Left kidney (tissue), 8 donors: ENCODE measurements at places on chromosomes 1 and 21. TPM values are rescaled to one million over a fixed set of nuclear protein-coding genes. Genes with fewer than 3 reads are reported as not detected.

- DNase-seq, result no peak
Measured at GRCh38 chr1:224058303-224058702, 55.6 kb upstream of the FBXO28 start.

- no peak for DNase-seq
Measured at GRCh38 chr1:3618531-3618880, 6.3 kb upstream of the TPRG1L start.

Gene ANXA9
- polyA plus RNA-seq, result 17.1 TPM

- DNase-seq, result no peak
Measured at GRCh38 chr1:119298687-119299303, 69.8 kb upstream of the HAO2 start.

DNA sequence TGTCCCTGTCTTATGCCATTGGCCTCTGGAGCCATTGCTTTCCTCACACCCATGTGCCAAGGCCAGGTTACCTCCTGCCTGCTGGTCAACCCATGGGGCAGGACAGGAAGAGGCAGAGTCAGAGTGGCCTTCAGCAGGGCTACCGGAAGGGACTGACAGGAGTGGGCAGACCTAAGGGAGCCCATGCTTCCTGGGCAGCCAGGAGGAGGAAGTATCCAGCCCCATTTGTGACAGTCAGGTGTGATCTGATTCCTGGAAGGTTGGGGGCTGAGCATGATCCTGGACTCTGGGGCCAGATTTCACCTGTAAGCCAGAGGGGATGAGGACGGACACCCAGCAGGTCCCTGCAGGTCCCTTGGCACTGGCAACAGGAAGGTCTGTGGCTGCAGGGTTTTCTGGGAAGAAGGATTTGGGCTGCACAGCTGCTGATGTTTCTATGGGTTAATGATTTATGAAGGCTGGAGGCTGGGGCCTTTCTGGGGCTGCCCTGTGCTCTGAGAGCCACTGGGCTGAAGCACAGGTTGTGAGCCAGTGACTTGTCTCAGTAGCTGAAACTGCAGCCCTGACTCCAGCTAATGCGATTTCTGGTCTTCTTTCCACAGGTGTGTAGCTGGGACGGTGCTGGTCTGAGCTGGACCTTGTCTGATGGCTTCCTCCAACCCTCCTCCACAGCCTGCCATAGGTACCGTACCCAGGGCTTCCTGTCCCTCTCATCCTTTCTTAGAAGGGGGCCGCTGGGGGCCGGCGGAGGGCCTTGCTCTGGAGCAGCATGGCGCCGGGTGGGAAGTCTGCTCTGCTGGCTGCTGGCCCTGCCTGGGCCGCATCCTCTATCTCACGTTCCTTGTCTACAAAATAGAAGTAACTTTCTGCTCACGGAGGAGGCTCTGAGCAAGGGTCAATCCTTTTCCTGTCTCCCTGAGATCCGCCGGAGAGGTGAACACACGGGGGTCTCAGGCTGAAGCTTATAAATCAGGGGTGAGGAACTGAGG, 40.7 kb downstream of the ARHGEF10L start:
- peak; percentile 71 for DNase-seq

DNA sequence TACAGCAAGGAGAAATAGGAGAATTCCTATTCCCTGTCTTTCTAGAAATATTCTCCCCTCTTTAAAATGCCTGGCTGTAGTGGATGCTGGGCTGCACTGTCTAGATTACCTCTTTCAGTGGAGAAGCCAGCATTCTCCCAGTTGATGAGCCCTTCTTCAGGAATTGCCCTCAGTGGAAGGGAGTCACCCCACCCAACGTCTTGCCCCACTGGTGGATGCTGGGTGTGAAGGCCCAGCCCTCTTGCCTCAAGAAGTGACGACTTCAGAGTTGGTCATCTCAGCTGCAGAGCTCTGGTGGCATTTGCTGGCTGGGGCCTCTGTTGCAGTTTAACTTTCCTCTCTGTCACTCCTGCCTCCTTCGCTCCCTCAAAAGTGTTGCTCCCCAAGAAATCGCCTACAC, 248.2 kb downstream of the ATG4C start:
- DNase-seq, result no peak

DNA sequence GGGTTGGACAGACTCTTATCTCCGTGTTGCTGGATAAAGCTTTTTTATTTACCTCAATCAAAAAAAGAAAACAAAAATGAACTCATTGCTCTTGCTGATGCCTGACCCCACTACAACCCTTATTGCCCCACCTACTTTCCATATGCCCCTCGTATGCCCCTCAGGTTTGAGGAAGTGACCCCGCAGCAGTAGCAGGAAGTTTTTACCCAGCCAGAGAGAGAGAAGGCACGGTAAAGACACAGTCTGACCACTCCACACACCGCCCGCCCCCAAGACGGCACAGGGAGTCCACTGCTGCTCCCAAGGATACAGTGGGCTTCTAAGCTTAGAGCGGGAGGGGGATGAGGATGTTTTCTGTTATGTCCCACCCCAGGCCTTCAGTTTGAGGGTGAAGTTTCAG, 9.8 kb downstream of the PLEKHO1 start:
- DNase-seq, result no peak

DNA sequence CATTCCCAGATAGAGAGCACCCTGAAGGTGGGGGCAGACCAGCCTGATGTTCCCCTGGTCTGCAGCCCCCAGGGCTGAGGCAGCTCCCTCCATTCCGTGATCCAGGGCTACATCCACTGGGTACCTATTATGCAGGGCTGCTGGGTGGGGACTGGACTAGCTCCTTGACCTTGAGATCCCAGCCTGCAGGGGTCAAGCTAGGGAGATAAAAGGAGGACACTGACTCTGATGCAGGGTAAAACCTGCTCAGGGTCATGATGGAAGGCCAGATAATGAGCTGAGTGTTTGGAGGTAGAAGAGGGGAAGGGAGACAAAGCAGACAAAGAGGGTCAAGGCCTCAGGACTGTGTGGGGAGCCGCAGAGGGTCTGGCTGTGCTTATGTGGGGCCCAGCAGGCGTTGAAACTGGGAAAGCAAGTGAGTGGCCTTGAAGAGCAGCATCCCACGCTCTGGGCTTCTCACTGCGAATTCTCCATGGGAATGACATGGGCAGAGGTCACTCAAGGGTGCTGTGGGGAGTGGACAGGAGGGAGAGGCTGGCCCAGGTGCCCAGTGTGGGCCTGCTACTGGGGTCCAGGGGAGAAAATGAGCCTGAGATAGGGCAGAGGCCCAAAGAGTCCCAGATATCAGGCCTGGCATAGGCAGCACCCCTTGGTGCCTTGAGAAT, 9.7 kb downstream of the FOXO6 start:
- DNase-seq, result no peak

GRCh38 chr1:219549215-219549614, 63.7 kb downstream of the ZC3H11B start:
- no peak for DNase-seq

- no peak for DNase-seq
Measured at GRCh38 chr1:156439777-156440183, 60.8 kb downstream of the MEF2D start.

Gene DSCAM
- polyA plus RNA-seq, result 0.03 TPM

GRCh38 chr21:34815831-34816705, 147.3 kb downstream of the CLIC6 start:
- no peak for DNase-seq

DNA sequence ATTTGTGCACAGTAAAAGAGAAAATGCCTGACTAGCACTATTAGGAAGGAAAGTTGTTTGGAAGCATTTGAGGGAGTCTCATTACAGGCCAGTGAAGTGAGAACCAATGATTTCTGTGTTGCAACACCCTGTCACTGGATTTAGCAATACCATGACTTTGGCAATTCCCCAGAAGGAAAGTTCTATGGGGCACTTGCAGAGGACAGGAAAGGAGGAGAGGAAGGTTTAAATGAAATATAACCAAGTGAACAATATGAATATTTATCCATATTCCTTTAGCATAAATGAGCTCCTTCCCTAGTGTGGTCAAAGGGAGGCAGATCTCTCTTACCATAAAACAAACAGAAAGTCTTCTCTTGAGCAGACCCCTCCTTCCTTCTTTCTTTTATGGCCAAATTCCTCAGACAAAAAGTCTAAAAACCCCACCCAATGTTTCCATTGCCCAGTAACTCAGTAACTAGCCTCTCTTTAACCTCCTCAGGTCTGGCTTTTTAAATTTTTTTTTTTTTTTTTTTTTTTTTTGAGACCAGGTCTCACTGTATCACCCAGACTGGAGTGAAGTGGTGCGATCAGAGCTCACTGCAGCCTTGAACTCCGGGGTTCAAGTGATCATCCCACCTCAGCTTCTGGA, 5.5 kb downstream of the TLR5 start:
- DNase-seq, result no peak

DNA sequence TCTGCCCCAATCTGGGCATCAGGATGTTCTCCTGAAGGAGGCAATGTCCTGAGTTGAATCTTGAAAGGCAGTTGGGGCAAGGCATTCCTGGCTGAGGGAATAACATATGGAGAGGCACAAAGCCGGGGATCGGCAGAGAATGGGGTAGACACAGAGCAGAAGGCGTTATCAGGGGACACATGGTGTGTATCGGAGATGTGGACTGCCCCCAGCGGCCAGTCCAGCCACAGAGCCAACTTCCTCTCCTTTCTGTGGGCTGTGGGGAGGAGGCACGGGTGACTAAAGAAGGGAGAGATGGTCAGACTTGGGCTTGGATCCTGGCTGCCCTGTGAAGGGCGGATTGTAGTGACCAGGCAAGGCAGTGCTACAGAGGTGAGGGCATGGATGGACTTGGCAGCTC, 32.1 kb downstream of the FOXD2 start:
- no peak for DNase-seq

Gene PLA2G4A
- 7.9 TPM for polyA plus RNA-seq

- DNase-seq, result no peak
Measured at GRCh38 chr1:205353612-205354011, 3.1 kb downstream of the KLHDC8A start.

DNA sequence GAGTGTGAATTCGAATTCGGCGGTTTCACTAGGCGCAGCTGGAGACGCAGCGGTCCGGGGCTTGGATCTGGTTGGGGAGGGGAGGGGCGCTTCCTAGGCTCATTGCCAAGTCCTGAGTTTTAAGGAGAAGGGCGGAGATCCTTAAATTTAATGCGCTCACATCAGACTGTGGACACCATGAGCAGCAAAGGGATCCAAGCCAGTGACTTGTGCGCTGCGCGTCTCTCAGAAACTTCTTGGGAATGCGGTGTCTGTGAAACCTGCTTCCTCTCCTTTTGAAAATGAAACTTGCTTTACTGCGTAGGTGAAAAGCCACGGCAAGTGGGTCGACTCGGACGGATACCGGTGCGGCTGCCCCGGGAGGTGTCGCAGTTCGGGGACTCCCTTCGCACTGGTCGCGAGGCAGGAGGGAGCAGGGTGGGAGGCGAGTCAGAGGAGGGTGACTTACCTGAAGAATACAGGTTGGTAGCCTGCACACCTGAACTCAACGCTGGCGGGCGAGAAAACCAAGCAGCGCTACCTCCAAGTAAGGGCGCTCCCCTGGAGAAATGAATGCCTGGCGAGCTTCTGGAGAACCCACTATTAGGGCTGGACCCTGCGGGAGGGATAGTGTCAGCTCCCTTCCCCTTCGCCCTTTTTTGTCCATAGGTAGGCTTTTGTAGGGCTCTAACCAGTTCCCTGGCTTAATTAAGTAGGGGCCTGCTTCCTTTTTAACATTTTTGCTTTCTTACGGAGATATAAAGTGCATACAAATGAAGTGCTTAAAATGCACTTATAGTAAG, 992 bp downstream of the TENT5C start:
- peak; percentile 55 for DNase-seq

- no peak for DNase-seq
Measured at GRCh38 chr1:155177918-155178281, 4.3 kb downstream of the TRIM46 start.

GRCh38 chr1:67261680-67262079, 46.0 kb upstream of the IL12RB2 start:
- no peak for DNase-seq

Gene ELF3
- polyA plus RNA-seq, result 60.0 TPM

- DNase-seq, result no peak
Measured at GRCh38 chr1:205693421-205693991, 13.2 kb upstream of the SLC45A3 start.

DNA sequence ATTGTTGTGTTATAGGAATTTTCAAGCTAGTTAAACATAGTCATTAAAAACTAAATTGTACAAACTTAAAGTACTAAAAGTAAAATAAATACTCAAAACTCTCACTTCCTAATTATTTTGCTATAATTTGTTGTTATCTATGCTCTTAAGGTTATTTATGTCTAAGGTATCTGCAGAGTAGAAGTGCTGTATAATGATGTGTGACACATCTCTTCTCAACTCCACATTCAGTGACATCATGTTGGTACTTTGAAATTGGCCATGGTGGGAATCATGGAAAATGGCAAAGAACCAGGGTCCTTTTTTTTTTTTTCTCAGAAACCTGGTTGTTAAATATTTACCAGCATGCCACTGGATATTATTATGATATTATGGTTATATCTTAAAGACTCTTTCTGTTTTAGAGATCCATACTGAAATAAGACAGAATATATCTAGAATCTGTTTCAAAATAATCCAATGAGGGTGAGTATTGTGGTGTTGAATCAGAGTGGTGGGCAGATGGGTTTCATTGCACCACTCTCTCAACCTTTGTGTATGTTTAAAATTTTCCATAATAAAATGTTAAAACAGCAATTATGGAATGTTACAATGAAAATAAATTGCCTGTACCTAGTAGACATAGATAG, 22.4 kb downstream of the LRRC8B start:
- no peak for DNase-seq

DNA sequence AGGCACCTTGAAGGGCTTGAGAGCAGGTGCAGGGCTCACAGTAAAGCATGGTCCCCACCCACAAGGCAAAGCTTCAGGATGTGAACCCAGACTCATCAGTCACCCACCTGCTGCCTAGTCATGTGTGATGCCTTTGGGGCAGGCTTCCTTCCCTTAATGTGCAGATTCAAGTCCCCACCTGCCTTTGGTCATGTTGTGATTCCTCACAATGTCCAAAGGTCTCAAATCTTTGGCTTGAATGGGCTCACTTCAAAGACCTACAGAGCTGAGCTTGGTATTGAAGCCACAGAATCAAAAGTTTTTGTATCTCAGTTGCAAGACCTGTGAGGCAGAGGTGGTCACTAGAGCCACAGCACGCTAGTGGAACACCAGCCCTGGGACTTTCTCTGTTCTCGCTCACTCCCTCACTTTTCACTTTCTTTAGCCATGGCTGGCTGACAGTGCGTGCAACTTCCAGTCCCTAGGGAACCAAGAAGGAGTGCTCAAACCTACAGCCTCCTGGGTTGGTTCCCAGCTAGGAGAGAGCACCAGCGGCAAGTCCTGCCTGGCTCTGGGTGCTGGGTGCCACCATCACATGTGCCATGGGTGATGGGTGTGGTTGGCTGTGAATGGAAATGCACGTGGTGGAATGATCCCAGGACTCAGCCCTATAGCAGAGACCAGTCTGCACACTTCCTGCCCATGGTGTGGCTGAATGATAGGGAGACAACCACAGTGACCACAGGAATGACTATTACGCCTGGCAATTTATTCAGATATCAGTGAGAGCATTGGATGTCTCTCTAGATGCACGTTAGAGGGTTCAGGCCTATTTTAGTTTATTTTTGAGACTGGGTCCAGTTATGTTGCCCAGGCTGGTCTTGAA, 26.4 kb upstream of the CLIC6 start:
- no peak for DNase-seq

GRCh38 chr1:155669233-155670162, 19.1 kb downstream of the YY1AP1 start:
- no peak for DNase-seq
